ENCODE measurements at places on chromosomes 16 and 17. TPM values are rescaled to one million over a fixed set of nuclear protein-coding genes. Genes with fewer than 3 reads are reported as not detected.
A peak's percentile ranks its signal among the peaks of the same experiment; 100 is the strongest.

DNA sequence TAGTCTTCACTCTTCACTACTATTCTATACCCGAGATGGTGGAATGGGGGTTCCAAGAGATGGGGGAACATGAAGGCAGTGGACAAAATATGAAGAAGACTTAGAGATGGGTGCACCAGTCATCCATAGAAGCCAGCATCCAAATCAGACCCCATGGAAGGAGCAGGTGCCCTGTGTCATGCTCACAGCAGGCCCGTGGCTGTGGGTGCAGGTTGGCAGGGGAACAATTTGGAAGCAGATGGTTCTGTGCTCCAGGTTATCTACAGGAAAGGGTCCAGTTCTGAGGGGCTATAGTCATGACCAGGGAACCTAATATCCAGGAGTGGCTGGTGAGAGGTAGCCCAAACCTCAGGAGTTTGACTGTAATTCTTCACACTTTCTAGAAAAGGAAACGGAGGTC lies 9.6 kb upstream of the LPCAT2 start:
- no peak for DNase-seq
- H3K27me3 ChIP-seq, result peaks cover 3% of the 10 kb centered on the region
- no peak overlapping the region for H3K27ac ChIP-seq
- H3K36me3 ChIP-seq, result no peaks in the 10 kb centered on the region
- H3K4me1 ChIP-seq, result peaks cover 32% of the 10 kb centered on the region

GRCh38 chr17:82893779-82894178 lies 54.0 kb upstream of the ZNF750 start:
- H3K27ac ChIP-seq, result peak overlapping the region; percentile 48
- H3K4me3 ChIP-seq, result peak overlapping the region; percentile 34
- H3K27me3 ChIP-seq, result no peaks in the 10 kb centered on the region
- peaks cover 53% of the 10 kb centered on the region for H3K36me3 ChIP-seq
- no peak for DNase-seq

GRCh38 chr17:45162025-45162687 lies 481 bp downstream of the HEXIM2 start:
- H3K27ac ChIP-seq, result peak overlapping the region; percentile 98
- no peaks in the 10 kb centered on the region for H3K27me3 ChIP-seq
- H3K4me3 ChIP-seq, result peak overlapping the region; percentile 98

GRCh38 chr17:2363851-2364762 lies 26.8 kb downstream of the SGSM2 start:
- no peak for DNase-seq
- no peak overlapping the region for H3K4me3 ChIP-seq
- no peaks in the 10 kb centered on the region for H3K4me1 ChIP-seq
- H3K27ac ChIP-seq, result no peak overlapping the region
- H3K36me3 ChIP-seq, result peaks cover 3% of the 10 kb centered on the region
- no peaks in the 10 kb centered on the region for H3K27me3 ChIP-seq

- peaks cover 4% of the 10 kb centered on the region for H3K4me1 ChIP-seq
- peak; percentile 24 for DNase-seq
- no peak overlapping the region for H3K4me3 ChIP-seq
- H3K36me3 ChIP-seq, result no peaks in the 10 kb centered on the region
- H3K27me3 ChIP-seq, result no peaks in the 10 kb centered on the region
- H3K27ac ChIP-seq, result no peak overlapping the region
Measured at GRCh38 chr17:5237541-5238016, 2.9 kb upstream of the SCIMP start.

GRCh38 chr17:67116045-67116575 lies 71.8 kb downstream of the CACNG1 start:
- H3K4me3 ChIP-seq, result no peak overlapping the region
- H3K36me3 ChIP-seq, result peaks cover 83% of the 10 kb centered on the region
- H3K4me1 ChIP-seq, result peaks cover 12% of the 10 kb centered on the region
- H3K27ac ChIP-seq, result peak overlapping the region; percentile 52

- no peaks in the 10 kb centered on the region for H3K36me3 ChIP-seq
- no peak for DNase-seq
Measured at GRCh38 chr16:80564394-80564793, 23.6 kb downstream of the DYNLRB2 start.

DNA sequence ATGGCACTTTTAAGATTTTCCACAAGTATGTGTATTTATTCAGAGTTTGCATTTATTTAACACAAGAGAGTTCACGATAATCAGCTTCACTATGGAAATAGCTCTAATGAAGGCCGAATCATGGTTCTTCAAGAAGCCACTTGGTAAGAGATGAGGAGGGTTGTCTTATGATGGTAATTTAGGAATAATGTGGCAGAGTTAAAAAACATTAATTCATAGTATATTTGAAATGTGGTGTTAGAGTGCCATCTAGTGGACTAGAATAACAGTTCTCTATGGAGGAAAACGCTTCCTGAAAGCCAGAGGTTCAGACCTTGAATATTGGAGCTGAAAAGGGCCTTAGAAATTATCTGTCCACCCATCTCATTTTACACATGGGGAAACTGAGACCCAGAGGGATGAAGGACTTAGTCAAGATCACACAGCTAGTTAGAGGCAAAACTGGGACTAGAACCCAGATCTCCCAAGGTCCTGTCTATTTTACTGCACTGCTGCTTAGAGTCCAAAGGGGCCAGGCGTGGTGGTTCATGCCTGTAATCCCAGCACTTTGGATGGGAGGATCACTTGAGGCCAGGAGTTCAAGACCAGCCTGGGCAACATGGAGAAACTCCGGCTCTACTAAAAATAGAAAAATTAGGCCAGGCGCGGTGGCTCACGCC lies 33.8 kb upstream of the KPNB1 start:
- H3K4me1 ChIP-seq, result peaks cover 12% of the 10 kb centered on the region
- peaks cover 50% of the 10 kb centered on the region for H3K36me3 ChIP-seq
- H3K4me3 ChIP-seq, result no peak overlapping the region
- no peak overlapping the region for H3K27ac ChIP-seq
- no peaks in the 10 kb centered on the region for H3K27me3 ChIP-seq

GRCh38 chr17:78289802-78290363 lies 58.5 kb downstream of the TMEM235 start:
- H3K4me1 ChIP-seq, result peaks cover 2% of the 10 kb centered on the region
- no peaks in the 10 kb centered on the region for H3K36me3 ChIP-seq
- no peak overlapping the region for H3K4me3 ChIP-seq

DNA sequence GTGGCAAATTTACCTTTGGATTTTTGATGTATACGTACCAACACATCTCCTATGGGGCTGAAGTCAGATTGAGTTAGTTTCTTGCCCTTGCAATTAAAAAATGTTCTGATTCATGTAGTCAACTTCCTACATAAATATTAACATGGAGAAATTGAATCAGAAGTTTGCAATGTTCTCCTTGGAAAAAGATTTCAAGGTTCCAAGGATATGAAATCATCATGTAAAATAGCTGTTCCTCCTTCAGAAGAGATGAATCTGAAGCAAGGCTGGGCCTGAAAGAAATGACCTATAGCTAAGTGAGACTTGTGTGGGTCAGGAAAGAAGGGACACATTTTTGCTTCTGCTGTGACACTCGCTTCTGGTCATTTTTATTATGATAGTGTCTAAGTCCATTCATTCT lies 131.7 kb downstream of the RGS9 start:
- peaks cover 16% of the 10 kb centered on the region for H3K4me1 ChIP-seq
- H3K27ac ChIP-seq, result no peak overlapping the region
- no peak for DNase-seq
- H3K4me3 ChIP-seq, result no peak overlapping the region
- H3K27me3 ChIP-seq, result peaks cover 2% of the 10 kb centered on the region

The C16orf95 gene
- total RNA-seq, result 12.4 TPM

The KRT36 gene
- total RNA-seq, result not detected

The KRTAP4-1 gene
- total RNA-seq, result not detected

The GDPD1 gene
- 2.7 TPM for total RNA-seq

The CTNS gene
- 47.9 TPM for total RNA-seq

The SHCBP1 gene
- total RNA-seq, result 45.6 TPM

The CA7 gene
- total RNA-seq, result 0.59 TPM

Data from activated T-helper 2 cell treated with anti-CD3 and anti-CD28 coated beads, Interferon-gamma antibody, Interleukin-2, Interleukin-4, amounts not matched to agents 10 μg/mL and 5 μg/mL and 100 μg/mL, durations not matched to agents 14 hours and 24 hours and 36 hours (primary cell).